CD8-positive, alpha-beta memory T cell (primary cell): ENCODE measurements at places on chromosomes 1 and 21. TPM values are rescaled to one million over a fixed set of nuclear protein-coding genes. Genes with fewer than 3 reads are reported as not detected.

OR2T29 gene
- polyA plus RNA-seq: not detected

AMY2A gene
- not detected for polyA plus RNA-seq

GRCh38 chr1:188937965-188938551, 1539.6 kb downstream of the BRINP3 start:
- DNase-seq: no peak

DNA sequence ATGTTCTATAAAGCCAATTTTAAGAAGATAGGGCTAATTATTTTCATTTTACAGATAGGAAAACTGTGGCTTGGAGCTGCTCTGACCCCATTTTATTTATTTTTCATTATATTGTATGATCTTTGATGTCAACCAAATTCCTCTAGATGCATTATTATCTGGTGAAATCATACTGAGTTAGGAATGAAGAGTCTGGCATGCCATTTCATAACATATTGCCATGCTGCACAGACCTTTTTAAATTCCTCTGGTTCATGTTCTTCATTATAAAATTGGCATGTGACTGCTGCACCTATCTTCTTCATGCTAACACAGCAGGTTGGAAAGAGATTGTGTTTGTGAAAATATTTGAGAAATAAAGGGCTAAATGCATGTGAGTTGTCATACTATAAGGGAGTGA, 12.7 kb downstream of the PRRX1 start:
- no peak for DNase-seq

DNA sequence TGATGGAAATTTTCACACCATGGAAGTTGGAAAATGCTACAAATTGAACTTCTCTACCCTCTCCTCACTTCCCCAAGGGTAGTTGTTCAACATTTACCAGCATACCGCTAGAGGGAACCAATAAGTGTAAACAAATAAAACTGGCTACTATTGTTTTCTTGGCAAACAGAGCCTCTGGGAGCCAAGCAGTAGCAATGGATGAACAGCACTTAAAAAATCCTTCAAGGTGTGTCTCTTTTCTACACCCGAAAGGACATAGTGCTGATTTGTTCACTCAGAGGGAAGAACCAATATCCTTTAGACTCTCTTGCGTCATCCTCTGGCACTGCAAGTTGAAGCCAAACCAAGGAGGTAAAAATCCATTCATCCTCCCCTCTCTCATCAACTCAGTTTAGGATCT, 161.5 kb downstream of the TBX15 start:
- no peak for DNase-seq

GRCh38 chr1:9234223-9235095, at the start of gene H6PD:
Gene H6PD (plus strand): TSS chr1:9234774. CDS start chr1:9244935, 10,161 bp downstream.
- DNase-seq: peak; percentile 82
